ENCODE measurements at places on chromosomes 5 and 9.

GRCh38 chr9:112867275-112867991 lies 23.2 kb downstream of the SLC46A2 start:
- no peak for DNase-seq

GRCh38 chr5:31078956-31079355 lies 114.5 kb upstream of the CDH6 start:
- no peak for DNase-seq

GRCh38 chr5:136722581-136722980 lies 357.2 kb upstream of the TRPC7 start:
- no peak for DNase-seq

GRCh38 chr9:115046824-115047223 lies 71.1 kb downstream of the TNC start:
- no peak for DNase-seq

DNA sequence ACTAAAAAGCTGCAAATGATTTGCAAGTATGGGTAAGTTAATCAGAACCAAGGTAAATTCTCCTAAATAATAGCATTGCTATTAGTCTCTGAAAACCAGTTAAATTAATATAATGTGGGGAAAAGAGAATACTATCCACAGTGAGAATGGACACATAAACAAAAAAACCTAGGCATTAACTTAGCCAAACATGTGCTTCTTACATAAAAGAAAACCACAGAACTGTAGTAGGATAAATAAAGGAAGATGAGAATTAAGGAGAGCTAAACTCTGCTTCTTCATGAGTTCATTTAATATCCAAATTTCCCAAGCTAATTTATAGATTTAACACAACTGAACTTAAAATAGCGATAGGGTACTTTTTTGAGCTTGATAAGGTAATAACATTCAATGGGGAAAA lies 31.8 kb downstream of the ABCA1 start:
- DNase-seq, result no peak
